ENCODE measurements at places on chromosomes 5 and 9.

DNA sequence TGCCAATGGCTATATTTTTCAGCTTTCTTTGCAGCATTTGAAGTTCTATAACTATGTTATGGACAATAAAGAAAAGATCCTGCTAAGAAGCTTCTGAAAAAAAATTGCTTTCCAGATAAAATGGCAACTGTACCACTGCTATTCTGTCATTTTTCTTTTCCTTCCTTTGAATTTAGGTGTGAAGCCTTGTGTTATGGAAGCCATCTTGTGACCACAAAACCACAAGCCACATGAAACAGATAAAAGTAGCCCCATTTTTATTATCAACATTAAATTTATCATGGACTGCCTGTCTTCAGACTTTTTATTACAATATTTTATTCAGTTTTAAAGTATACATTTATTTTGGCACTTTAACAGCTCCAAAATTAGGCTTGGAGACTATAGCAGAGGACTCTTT, 289.9 kb upstream of the ACTBL2 start:
- DNase-seq = no peak

- DNase-seq = no peak
Measured at GRCh38 chr5:95824747-95825146, 2.2 kb upstream of the GLRX start.

- DNase-seq = no peak
Measured at GRCh38 chr5:126970517-126971017, 59.8 kb downstream of the MARCHF3 start.

- DNase-seq = no peak
Measured at GRCh38 chr9:100351508-100351907, 1.2 kb downstream of the TEX10 start.

DNA sequence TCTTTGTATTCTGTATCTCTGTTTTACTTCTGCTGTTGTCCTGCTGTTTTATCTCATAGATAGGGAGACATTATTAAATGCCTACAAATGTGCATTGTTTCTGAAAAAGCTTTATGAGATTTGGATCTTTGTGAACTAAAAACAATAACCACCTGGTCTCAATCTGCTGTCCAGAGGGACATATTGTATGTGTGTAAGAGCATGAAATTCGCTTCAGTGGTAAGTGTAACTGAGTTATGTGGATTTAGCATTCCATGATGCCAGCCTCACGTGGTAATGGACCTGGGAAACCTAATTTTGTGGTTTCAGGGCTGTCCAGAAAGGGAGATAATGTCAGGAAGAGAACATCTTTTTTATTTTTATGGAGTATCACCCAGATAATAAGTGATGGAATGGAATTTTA, 119.3 kb downstream of the GDNF start:
- DNase-seq = no peak

GRCh38 chr9:98607152-98607551, 101.6 kb downstream of the GABBR2 start:
- no peak for DNase-seq

- DNase-seq = no peak
Measured at GRCh38 chr9:72315089-72315509, 49.9 kb downstream of the ZFAND5 start.

DNA sequence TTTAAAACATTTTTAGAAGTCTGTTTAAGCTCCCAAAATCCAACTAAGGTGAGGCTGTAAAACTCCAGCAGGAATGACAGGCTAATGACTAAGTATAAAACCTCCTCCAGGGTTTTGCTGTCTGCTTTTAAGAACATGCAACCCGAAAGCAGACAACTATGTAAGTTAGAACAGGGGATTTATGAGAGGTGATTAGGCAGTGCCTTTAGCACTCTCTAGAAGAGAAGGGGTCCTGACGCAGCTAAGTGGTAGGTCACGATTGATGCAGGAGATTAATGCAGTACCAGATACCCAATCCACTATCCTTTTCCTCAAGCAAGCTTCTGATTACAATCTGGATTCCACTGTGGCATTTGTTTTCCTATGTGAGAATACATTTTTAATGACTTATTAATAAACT, 25.9 kb downstream of the HOMER1 start:
- no peak for DNase-seq

Data from CD4-positive, alpha-beta T cell treated with Interleukin-12 subunit alpha and Interleukin-12 subunit beta, for 1 hour (primary cell).